ENCODE measurements at places on chromosomes 5 and 9. TPM values are rescaled to one million over a fixed set of nuclear protein-coding genes. Genes with fewer than 3 reads are reported as not detected.

DNA sequence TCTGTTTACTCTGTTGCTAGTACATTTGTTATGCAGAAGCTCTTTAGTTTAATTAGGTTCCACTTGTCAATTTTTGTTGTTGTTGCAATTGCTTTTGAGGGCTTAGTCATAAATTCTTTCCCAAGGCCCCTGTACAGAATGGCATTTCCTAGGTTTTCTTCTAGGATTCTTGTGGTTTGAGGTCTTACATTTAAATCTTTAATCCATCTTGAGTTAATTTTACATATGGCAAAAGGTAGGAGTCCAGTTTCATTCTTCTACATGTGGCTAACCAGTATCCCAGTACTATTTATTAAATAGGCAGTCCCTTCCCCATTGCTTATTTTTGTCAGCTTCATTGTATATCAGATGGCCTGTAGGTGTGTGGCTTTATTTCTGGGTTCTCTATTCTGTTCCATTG is 792.4 kb downstream of the PTPRD start:
- DNase-seq, result no peak

DNA sequence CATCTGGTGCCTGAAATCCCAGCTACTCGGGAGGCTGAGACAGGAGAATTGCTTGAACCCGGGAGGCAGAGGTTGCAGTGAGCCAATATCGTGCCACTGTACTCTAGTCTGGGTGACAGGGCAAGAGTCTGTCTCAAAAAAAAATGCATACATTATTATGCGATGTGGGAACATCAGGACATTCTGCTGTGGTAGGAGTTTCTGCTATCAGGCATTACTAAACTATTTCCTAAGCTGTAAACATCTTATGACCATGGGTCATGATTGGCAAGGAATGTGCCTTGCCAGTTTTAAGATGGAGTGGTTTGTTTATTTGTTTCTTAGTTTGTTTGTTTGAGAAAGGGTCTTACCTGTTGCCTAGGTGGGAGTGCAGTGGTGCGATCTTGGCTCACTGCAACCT is 45.1 kb upstream of the FAM120A start:
- no peak for DNase-seq

- DNase-seq, result peak; percentile 74
Measured at GRCh38 chr5:150058480-150059126, 27.8 kb downstream of the CSF1R start.

DNA sequence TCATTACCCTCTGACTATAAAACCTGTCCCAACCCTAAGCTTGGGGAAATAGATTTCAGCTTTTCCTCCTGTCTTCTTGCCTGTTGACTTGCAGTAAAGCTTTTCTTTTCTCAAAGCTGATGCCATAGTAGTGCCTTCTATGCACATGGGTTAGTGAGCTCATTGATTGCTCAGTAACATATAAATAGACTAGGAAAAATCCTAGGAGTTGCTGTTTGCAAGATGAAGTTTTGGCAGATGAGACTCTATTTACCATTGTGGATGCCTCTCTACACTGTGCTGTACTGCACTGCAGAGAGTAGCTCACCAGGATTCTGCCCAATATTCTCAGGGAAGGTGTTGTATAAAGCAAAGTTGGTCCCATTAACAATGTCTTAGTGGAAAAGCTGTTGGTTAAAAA is 262.7 kb upstream of the CD180 start:
- no peak for DNase-seq

- peak; percentile 55 for DNase-seq
Measured at GRCh38 chr9:75996726-75997125, 106.3 kb downstream of the PCSK5 start.

DNA sequence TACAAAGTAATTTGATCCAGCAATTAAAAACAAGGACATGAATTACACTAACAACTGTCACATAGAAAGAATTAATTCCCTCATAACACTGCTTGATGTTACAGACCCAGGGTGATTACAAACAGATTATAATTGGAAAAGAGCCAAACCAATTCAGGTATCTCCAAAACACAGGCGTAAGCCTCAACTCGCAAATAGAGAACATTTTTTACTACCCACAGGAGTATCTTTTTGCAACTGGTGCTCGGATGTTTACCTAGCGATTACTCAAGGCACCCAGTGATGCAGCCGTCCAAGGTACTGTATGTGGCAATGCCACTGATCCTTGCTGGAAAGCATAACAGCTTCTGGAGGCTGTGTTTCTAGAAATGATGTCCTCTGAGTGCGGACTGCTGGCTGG is 386.1 kb upstream of the KIF2A start:
- peak; percentile 94 for DNase-seq

- DNase-seq, result no peak
Measured at GRCh38 chr9:33439731-33440130, 7.7 kb downstream of the AQP3 start.

GRCh38 chr9:120630333-120630732 is 50.4 kb upstream of the CDK5RAP2 start:
- DNase-seq, result no peak

DNA sequence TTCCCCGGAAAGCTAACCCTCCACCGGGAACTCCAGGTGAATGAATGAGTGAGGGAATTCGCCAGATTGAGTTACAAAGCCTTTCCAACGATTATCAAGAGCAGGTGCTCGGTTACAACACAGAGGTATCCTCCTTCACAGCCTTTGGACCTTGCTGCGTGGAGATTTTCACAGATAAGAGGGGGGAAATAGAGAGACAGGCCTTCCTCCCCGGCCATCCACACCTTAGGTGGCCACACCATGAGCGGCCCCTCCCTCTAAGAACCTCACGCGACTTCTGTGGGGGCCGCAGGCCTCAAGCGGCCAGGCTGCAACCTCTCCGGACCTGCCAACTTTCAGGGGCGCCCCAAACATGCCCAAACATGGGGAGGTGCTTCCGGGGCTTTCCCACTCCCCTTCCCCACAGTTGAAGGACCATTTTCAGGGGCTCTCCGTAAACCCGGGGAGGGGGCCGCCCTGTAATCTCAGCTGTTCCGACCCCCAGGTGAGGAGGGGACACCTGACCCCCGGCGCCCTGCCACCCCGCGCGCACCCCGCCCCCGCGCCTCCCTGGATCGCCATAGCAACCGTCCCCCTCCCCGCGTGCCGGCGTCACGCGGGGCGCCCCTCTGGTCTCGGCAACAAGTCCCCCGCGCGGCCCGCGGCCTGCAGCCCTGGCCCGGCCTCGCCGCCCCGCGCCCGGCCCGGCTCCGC is 603 bp downstream of the DENND1A start:
- no peak for DNase-seq

- peak; percentile 30 for DNase-seq
Measured at GRCh38 chr5:121949885-121950284, 11.9 kb upstream of the SRFBP1 start.

- DNase-seq, result no peak
Measured at GRCh38 chr5:106640511-106640910, 1030.2 kb downstream of the EFNA5 start.

GRCh38 chr9:98081477-98082219 is 25.1 kb downstream of the NANS start:
- DNase-seq, result peak; percentile 54

GRCh38 chr5:137619191-137619870 is 116.6 kb downstream of the KLHL3 start:
- peak; percentile 49 for DNase-seq

HAVCR2 gene
- total RNA-seq, result not detected

IFNA2 gene
- not detected for total RNA-seq

GRCh38 chr9:78601957-78602565 is 305.1 kb downstream of the PSAT1 start:
- DNase-seq, result peak; percentile 75

DNA sequence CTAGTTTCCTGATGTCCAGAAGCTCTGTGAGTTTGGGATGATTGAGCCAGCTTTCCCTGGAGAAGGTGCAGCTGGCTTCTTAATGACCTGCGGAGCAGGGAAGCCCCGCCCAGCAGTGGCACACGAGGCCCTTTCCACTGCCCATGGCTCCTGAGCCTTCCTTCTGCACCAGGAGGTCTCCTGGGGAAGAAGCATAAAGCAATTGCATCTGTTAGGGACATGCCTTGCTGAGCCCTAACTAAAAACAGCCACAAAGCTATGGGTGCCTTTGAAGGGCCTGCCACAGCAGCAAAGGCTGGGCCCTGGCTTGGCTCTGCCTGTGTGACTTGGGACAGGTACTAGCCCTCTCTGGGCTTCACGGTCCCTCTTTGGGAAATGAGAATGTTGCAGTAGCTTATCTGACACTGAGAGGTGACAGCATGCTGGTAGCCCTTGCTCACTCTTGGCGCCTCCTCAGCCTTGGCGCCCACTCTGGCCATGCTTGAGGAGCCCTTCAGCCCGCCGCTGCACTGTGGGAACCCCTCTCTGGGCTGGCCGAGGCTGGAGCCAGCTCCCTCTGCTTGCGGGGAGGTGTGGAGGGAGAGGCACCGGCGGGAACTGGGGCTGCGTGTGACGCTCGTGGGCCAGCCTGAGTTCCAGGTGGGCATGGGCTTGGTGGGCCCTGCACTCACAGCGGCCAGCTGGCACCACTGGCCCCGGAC is 218.4 kb downstream of the FSTL4 start:
- no peak for DNase-seq

GRCh38 chr5:39226558-39226957 is 7.2 kb upstream of the FYB1 start:
- DNase-seq, result no peak

DNA sequence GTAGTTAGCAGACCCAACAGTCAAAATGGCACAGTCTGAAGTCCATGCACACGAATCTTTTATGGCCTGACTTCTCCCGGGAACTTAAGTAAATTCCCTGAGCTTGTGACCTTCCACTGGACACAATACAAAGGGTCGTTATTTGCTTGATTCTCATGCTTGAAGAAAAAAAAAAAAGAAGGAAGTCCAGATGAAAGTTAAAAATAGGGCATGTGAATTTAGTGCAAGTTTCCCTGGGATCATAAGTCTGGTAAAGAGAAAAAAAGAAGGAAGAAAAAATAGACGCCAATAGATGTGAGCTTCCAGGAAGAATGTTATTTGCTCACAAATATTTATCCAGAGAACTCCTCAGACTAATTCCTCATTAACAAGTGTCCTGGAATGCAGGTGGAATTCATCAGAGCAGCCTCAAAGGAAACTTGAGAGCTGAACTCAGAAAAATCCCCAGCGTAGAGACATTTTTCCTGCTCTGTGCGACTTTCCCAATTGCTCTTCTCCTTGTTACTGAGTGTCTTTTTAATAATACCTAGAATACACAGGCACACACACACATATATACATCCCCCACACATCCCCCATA is 616.3 kb downstream of the EBF1 start:
- no peak for DNase-seq

DNA sequence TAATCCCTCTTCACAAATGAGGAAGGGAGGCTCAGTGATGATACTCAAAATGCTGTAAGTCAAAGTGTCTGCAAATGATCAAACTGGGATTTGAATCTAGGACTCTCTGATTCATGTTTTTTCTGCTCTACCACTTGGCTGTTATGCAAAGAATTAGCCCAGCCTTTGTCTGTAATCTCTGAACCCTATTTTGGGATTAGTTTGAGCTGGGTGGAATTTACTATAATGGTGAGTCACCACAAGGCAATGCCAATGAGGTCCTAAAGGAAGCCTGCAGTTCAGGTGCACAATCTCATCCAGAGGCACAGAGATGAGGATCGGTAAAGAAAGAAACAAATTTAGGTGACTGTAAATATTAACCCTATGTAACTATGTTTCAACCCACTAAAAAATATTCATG is 29.2 kb downstream of the RFK start:
- DNase-seq, result peak; percentile 61

GRCh38 chr9:21670374-21670773 is 132.1 kb upstream of the MTAP start:
- DNase-seq, result no peak

ZNF367 gene
- total RNA-seq, result 7.9 TPM

LHX6 gene
- total RNA-seq, result 7.9 TPM

DNA sequence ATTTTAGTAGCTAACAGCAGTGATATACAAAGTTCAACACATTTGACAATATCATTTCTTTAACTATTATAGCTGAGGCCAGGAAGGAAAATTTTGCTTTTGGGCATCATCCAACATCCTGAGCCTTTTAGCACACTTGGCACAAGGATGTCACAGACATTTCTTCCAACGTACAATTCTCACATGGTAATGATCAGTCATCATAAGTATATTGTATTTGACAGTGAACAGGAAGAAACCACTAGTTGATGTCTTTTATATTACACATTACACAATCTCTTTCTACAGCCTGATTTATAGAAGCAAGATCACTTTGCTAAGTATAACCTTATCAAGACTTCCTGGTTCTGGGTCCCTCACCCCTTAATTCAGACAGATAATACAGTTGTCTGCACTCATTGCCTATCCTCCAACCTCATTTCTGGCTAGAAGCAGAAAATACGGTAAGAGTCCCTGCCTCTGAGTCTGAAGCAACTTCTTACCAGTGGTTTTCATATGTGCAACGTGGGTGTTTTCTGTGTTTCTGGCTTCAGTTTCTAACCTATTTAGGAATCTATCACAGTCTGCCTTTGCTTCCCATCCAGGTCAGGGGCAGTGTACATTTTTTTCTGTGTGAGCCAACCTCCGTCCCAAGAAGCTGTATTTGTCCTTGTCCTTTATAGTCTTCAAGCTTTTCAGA is 167.8 kb downstream of the PAM start:
- DNase-seq, result no peak

- DNase-seq, result no peak
Measured at GRCh38 chr5:3060283-3060682, 308.8 kb upstream of the IRX2 start.

DNA sequence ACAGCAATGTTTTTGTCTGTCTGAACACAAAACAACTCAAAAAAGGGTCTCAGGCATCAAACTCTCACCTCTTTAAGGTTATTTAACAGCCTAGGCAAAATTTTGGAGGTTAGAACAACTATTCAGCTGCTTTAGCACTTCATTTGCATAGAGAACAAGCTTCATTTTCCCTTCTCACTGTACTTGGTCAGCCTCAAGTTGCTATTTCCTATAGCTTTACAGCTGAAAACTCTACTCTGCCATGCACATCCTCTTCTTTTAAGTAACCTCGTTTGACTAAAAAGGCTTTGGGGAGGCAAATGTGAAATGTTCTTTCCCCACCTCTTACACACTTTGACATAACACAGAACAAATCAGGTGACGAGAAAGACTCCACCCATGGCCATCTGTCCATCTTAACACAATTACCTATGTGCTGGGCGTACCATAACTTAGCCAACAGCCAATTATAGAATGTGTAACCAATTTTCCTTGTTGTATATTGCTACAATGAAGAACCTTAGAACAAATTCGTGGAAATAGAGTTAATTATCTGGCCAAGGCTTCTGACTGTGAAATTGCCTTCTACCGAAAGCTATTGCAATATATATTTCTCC is 195.7 kb downstream of the DCP2 start:
- no peak for DNase-seq

- DNase-seq, result no peak
Measured at GRCh38 chr9:8762479-8763085, 963.0 kb upstream of the DMAC1 start.

ENDOG gene
- total RNA-seq, result 30.8 TPM

Data from mammary epithelial cell (primary cell).